Mesothelial cell of epicardium (in vitro differentiated cells): ENCODE measurements at places on chromosomes 6 and 20. TPM values are rescaled to one million over a fixed set of nuclear protein-coding genes. Genes with fewer than 3 reads are reported as not detected.

- peaks cover 52% of the 10 kb centered on the region for H3K4me1 ChIP-seq
- no peak for DNase-seq
- H3K27me3 ChIP-seq = no peaks in the 10 kb centered on the region
- no peak overlapping the region for H3K4me3 ChIP-seq
- peak overlapping the region; percentile 76 for H3K27ac ChIP-seq
- peaks cover 7% of the 10 kb centered on the region for H3K36me3 ChIP-seq
These were observed 64.0 kb upstream of the LRRC1 start for GRCh38 chr6:53730767-53731166.

DNA sequence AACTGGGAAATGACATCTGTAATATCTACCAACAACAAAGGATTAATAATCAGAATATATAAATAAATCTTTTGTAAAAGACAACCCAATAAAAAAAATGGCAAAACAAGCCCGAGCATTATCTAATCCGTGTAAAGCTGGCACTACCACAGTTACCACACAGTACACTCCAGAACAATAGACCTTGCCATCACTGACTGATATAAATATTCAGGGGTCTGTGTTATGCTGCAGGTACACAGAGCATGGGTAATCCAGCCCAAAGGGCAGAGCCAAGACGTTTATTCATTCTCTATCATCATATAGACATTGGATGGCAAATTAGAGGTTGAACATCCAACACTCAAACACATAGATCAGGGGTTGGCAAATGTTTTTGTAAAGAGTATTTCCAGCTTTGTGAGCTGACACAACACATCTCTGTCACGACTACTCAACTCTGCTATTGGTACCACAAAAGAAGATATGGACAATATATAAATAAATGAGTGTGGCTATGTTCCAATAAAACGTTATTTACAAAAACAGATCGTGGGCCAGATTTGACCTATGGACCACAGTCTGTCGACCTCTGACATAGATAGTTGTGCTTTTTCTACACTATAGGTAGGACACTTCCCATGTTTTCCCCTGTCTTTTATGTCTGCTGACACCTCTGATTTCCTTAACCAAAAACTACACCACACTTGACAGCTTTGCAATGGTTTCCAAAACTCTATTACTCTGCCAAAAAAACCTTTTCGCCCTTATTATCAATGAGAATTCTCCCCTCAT is 4.5 kb downstream of the NCOA6 start:
- H3K36me3 ChIP-seq = no peaks in the 10 kb centered on the region
- DNase-seq = no peak
- no peak overlapping the region for H3K27ac ChIP-seq
- H3K4me1 ChIP-seq = peaks cover 35% of the 10 kb centered on the region
- no peaks in the 10 kb centered on the region for H3K27me3 ChIP-seq
- no peak overlapping the region for H3K4me3 ChIP-seq

GRCh38 chr6:134145786-134146185 is 93.4 kb upstream of the SLC2A12 start:
- no peaks in the 10 kb centered on the region for H3K36me3 ChIP-seq
- no peaks in the 10 kb centered on the region for H3K27me3 ChIP-seq
- H3K4me1 ChIP-seq = no peaks in the 10 kb centered on the region
- H3K27ac ChIP-seq = no peak overlapping the region

DNA sequence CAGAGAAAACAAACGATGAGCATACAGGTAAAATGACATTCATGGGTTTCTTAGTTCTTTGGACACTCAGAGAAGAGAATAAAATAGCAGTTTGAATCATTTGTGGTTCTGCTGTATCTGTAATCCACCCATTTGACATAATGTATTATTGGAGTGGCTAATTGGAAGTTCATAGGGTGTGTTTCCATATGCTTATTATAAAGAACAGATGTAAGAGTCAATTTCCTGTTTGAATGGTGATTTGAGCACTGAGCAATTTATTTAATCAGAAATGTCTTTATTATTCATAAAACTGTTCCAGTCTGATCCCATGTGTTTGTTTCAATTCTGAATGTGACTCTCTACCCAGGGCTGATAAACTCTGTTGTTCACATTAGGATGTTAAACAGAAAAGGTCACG is 939.1 kb downstream of the KIF16B start:
- H3K27ac ChIP-seq = no peak overlapping the region
- no peaks in the 10 kb centered on the region for H3K36me3 ChIP-seq
- no peak for DNase-seq

LY6G5B gene
- 34.2 to 37.5 TPM (median 36.5 TPM) in 3 replicates for total RNA-seq

- no peak overlapping the region for H3K27ac ChIP-seq
- H3K4me3 ChIP-seq = no peak overlapping the region
- no peaks in the 10 kb centered on the region for H3K4me1 ChIP-seq
- H3K27me3 ChIP-seq = no peaks in the 10 kb centered on the region
These were observed 143.7 kb downstream of the RALGAPA2 start for GRCh38 chr20:20568604-20569205.

DNA sequence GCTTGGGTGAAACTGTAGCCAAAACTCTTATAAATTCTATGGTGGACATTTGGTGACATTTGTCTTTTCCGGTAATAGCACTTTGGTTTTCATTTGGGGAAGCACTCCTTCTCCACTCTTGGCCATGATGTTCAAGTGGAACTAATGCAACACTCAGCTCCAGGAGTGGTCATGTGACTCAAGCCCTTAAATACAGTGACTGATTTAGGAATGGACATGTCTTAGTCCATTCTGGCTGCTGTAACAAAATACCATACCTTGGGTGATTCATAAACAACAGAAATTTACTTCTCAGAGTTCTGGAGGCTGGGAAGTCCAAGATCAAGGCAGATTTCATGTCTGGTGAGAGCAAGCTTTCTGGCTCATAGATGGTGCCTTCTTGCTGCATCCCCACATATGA is 10.8 kb upstream of the FKBP1A start:
- H3K36me3 ChIP-seq = no peaks in the 10 kb centered on the region
- H3K27me3 ChIP-seq = peaks cover 18% of the 10 kb centered on the region
- H3K4me3 ChIP-seq = no peak overlapping the region
- DNase-seq = no peak
- H3K4me1 ChIP-seq = peaks cover 12% of the 10 kb centered on the region
- no peak overlapping the region for H3K27ac ChIP-seq

CST2 gene
- total RNA-seq = 1.2 to 1.7 TPM (median 1.5 TPM) in 3 replicates

GRCh38 chr6:157772820-157773219 is 50.2 kb upstream of the SNX9 start:
- H3K4me1 ChIP-seq = peaks cover 13% of the 10 kb centered on the region
- H3K27ac ChIP-seq = no peak overlapping the region
- H3K4me3 ChIP-seq = no peak overlapping the region

GRCh38 chr20:6576726-6577125 is 190.8 kb upstream of the BMP2 start:
- H3K27me3 ChIP-seq = no peaks in the 10 kb centered on the region
- peak overlapping the region; percentile 49 for H3K27ac ChIP-seq
- peaks cover 32% of the 10 kb centered on the region for H3K4me1 ChIP-seq
- DNase-seq = no peak
- H3K36me3 ChIP-seq = no peaks in the 10 kb centered on the region
- no peak overlapping the region for H3K4me3 ChIP-seq

DNA sequence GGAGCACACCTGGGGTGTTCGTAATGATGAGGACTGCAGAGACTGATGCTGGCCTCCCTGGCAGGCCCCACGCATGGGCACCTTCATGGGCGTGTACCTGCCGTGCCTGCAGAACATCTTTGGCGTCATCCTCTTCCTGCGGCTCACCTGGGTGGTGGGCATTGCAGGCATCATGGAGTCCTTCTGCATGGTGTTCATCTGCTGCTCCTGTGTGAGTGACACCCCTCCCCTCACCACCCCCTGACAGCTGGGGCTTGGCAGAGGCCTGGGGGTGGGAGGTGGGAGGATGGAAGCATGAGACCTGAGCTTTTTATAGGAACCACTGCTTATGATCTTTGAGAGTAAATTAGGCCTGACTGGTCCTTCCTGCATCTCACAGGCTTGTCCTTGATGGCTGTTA is 6.7 kb downstream of the SLC12A5 start:
- no peak overlapping the region for H3K27ac ChIP-seq
- no peak overlapping the region for H3K4me3 ChIP-seq
- no peak for DNase-seq
- H3K36me3 ChIP-seq = no peaks in the 10 kb centered on the region

DNA sequence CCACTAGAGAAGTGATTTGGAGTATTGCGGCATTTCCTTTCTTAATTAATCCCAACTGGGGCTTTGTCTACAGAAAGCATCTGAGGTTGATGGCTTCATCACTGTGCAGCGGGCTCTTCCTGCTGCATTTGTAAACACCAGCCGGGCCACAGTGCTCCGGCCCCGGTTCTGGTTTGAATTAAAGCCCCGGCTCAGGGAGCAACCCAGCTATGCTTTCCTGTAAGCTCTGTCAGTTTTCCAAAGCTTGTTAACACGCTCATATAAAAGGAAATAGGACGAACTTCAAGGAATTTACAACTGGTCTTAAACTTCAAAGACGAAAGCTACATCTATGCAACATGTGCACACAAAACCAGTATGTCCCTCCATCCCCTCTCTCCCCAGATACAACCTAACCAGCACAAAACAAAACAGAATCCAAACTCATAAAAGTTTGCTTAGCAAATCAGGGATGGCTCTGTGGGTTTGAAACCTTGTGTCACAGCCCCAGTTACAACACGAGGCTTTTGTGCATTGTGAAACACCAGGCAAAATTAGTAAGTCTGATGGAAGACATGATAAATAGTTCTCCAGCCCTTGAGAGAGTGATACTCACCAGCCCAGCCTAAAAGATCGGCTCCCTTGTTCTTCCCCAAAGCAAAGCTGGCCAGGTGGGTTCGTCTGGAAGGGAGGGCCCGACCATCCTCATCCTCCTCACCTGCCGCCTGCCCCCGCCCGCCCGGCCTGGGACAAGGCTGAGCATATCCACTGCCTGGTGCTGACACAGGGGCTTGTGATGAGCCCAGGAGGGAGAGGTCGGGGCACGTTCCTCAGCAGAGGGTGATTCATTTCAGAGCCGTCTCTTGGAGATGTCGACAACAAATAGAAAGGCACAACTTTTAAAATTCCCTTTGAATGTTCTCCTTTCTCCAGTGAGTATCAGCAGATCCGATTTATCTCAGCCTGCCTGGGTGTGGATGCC is 197.9 kb downstream of the TFAP2C start:
- H3K27ac ChIP-seq = peak overlapping the region; percentile 23
- peaks cover 34% of the 10 kb centered on the region for H3K27me3 ChIP-seq
- H3K36me3 ChIP-seq = no peaks in the 10 kb centered on the region
- no peak for DNase-seq
- H3K4me3 ChIP-seq = no peak overlapping the region
- peaks cover 12% of the 10 kb centered on the region for H3K4me1 ChIP-seq
